Activated CD4-positive, CD25-positive, alpha-beta regulatory T cell treated with anti-CD3 and anti-CD28 coated beads, Interleukin-2, amount 50 U/mL, for 16 hours (primary cell): ENCODE measurements at places on chromosomes 3 and 15.

DNA sequence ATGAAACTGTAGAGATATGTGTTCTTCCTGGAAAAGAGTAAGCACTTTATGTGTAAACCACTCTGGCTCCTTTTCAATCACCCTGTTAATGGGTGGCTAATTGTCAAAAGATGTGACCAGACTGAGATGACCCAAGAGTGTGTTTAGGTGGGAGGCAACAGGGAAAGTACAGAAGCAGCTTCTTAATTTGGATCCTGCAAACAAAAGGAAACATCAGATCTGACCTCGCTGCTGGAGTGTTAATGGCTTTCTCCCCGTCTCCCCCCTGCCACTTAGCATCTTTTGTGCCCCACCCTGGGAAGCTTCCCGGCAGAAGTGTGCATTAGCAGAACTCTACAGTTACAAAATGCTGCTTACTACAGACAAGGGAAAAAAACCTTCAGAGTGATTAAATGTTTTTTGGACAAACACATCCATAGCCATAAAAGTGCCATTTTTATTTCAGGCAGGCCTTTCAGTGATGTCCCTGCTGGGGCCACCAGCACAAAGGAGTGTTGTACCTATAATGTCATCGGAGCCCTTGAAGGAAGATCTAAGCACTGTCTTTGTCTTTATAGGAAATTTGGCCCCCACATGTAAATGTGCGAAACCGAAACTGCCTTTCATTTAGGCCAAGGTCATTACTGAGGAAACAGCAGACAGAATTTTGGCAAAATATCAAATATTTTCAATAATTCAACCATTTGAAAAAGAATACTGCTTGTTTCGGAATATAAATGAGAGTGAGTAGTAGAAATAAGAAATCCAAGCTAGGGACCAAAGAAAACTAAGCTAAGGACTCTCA is 311.0 kb downstream of the WDR72 start:
- no peak for DNase-seq

DNA sequence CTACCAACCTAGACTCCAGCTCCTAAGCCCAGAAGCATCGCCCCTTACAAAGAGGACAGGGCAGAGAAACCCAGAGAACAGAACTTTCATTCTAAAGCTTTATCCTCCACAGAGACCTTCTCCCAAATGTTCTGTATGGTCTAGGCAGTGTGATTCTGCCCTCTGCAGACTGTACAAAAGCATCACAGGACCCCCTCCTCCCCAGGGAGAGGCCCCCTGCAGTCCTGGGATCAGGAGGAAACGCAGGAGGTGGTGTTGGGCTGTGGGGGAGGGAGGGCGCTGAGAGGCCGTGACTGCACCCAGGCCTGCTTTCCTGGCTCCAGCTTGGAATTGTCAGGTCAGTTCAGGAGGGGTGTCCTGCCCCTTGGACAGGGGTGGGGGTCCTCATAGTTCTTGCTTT is 101.3 kb downstream of the DGKG start:
- DNase-seq = no peak

- DNase-seq = no peak
Observed at GRCh38 chr3:142243134-142243533, 17.7 kb upstream of the GK5 start.

GRCh38 chr3:66450390-66451022 is 50.3 kb downstream of the LRIG1 start:
- no peak for DNase-seq

GRCh38 chr3:15243822-15244482 is 37.9 kb downstream of the CAPN7 start:
- DNase-seq = no peak

DNA sequence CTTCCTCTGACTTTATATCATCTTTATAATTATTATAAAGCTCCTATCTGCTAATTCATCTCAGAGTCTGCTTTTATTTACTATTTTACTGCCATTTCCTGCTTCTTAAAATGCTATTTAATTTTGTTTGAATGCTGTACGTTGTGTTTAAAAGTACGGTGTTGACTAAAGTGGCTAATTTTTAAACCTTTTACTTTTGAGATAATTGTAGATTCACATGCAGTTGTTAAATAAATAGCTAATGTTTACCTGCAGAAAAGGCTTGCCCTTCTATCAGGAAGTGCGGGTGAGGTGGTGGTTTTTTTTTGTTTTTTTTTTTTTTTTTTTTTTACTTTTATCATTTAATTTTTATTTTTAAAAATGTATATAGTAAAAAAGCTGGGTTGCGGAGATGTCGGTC is 41.3 kb downstream of the XYLB start:
- no peak for DNase-seq

GRCh38 chr3:125116311-125117080 is 60.7 kb upstream of the HEG1 start:
- no peak for DNase-seq
